ENCODE measurements at places on chromosomes 11 and 22.

GRCh38 chr11:125270711-125271110, 106.2 kb downstream of the PKNOX2 start:
- no peak for DNase-seq

- DNase-seq = no peak
Measured at GRCh38 chr11:126443120-126443519, 87.6 kb downstream of the ST3GAL4 start.

DNA sequence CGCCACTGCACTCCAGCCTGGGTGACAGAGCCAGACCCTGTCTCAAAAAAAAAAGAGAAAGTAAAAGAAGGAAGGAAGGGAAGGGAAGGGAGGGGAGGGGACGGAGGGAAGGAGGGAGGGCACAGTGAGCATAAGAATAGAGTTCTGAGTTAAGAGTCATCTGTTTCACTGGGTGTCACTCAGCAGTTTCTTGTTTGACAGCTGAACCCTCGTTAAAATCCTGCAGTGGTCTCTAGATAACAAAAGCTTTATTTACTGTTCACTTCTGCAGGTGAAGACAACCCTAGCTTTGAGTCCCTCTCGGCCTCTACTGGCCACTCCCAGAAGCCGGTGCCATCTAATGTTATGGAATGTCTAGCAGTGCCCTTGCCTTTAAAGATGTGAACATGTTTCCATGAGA, 71.2 kb downstream of the CLPB start:
- no peak for DNase-seq

DNA sequence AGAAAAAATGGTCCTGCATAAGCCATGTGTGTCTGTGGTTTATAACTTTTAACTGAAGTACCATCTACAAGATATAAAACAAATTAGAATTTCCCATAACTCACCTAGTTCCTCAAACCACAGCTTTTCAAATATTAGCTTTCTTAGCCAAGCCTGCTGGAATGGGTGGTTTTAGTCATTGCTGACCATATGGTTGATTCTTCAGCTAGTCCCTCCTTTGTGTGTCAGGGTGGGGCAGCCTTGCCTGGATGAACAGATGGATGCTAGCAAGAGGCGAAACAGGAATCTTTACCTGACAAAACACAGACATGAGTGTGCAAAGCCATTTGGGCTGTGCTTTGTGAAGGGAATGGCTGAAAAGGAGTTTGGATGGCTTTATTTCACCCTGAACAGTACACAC, 6.9 kb upstream of the B3GNT6 start:
- DNase-seq = peak; percentile 7

GRCh38 chr11:130728185-130729180, 187.8 kb downstream of the SNX19 start:
- no peak for DNase-seq

All from foreskin fibroblast (primary cell).